ENCODE measurements at places on chromosomes 7 and 10. TPM values are rescaled to one million over a fixed set of nuclear protein-coding genes. Genes with fewer than 3 reads are reported as not detected.

DNA sequence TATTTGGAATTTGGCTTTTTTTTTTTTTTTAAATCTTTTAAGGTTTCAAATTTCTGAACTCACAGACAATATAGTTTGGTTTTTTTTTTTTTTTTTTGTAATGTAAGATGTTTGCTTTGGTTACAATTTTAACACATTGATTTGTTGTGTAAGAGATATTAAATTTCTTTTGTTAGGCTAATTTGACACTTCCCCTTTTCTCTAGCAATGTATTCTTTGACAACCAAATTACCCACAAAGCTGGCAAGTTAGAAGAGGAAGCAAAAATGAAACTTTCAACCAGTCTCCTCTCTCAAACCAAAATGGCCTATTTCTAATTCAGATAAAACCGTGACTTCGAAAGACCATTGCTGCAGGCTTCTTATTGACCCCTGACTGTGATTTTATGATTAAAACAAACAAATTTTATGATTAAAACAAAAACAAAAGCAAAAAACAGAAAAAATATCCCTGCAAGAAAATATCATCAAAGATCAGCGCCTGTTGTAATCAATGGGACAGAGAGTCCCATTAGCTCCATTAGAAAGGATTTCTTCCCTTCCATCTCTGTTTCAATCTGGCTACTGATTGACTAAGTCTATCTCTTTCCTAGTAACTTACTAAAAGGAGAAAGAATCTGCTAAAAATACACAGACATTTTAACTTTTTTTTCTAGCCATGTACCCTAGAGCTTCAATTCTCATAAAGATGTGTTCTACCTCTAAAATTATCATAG is 489.2 kb downstream of the MDFIC start:
- no peaks in the 10 kb centered on the region for H3K36me3 ChIP-seq
- H3K27me3 ChIP-seq: peaks cover 2% of the 10 kb centered on the region
- H3K27ac ChIP-seq: no peak overlapping the region
- peaks cover 1% of the 10 kb centered on the region for H3K4me1 ChIP-seq
- H3K4me3 ChIP-seq: no peak overlapping the region

Gene ADCY1
- 1.2 TPM for total RNA-seq

DNA sequence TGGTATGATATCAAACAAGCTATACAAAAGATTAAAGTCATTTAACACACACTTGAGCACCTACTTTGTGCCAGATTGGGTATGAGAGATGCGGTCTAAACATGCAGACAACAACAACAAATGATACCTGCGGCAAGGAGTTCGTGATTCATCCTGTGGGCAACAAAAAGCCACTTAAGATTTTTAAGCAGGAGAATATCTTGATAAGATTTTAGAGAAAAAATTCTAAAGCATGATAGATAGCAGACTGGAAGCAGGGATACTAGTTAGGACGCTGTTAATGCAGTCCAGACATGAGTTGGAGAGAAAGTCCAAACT is 1.6 kb upstream of the KBTBD2 start:
- H3K27ac ChIP-seq: peak overlapping the region; percentile 99
- DNase-seq: peak; percentile 18
- H3K4me3 ChIP-seq: peak overlapping the region; percentile 94
- H3K27me3 ChIP-seq: no peaks in the 10 kb centered on the region

Gene NRG3
- total RNA-seq: not detected

GRCh38 chr7:45196374-45196773 is 38.8 kb downstream of the RAMP3 start:
- peaks cover 26% of the 10 kb centered on the region for H3K27me3 ChIP-seq
- no peak overlapping the region for H3K4me3 ChIP-seq
- no peaks in the 10 kb centered on the region for H3K36me3 ChIP-seq
- peaks cover 23% of the 10 kb centered on the region for H3K4me1 ChIP-seq
- H3K27ac ChIP-seq: no peak overlapping the region

- no peaks in the 10 kb centered on the region for H3K27me3 ChIP-seq
- H3K27ac ChIP-seq: peak overlapping the region; percentile 93
- peaks cover 20% of the 10 kb centered on the region for H3K4me1 ChIP-seq
- peak overlapping the region; percentile 76 for H3K4me3 ChIP-seq
Observed at GRCh38 chr10:100996678-100997359, 2.8 kb upstream of the LZTS2 start.

DNA sequence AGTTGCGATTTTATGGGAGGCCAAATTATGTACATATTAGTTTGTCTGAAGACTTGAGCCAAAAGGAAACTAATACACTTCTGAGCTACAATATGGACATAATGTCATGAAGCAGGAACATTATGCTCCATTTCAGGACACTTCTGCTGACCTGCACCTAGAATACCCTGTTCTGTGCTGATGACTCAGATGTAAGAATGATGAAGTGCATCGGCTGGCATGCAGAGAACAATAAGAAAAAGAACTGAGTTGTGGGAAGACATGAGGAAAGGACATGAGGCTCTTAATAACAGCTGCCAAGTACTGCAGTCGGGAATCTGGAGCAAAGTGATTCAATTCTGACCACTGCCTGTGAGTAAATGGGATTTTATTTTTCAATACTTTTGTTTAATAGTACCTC is 192.9 kb upstream of the VSTM2A start:
- no peaks in the 10 kb centered on the region for H3K36me3 ChIP-seq
- DNase-seq: no peak
- H3K4me3 ChIP-seq: no peak overlapping the region
- H3K27ac ChIP-seq: no peak overlapping the region
- H3K27me3 ChIP-seq: no peaks in the 10 kb centered on the region

DNA sequence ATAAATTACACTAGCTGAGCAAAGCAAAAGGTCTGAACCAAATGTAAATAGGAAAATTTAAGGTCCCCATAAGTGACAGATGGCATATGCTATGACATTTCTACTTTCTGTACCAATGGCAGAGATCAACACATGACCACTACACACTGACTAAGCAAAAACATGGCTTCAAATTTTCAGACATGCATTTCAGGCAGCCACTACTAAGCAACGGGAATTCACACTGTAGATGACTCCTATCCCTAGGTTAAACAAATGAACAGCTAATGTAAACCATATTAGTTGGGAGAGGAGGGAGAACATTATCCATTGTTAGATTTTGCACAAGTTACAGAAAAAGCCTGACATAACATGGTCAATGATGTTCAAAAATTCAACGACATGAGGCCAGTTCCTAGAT is 11.4 kb upstream of the KIF20B start:
- H3K36me3 ChIP-seq: no peaks in the 10 kb centered on the region
- H3K27me3 ChIP-seq: peaks cover 3% of the 10 kb centered on the region
- DNase-seq: no peak

Gene CRTAC1
- not detected for total RNA-seq

- H3K4me1 ChIP-seq: no peaks in the 10 kb centered on the region
- no peak overlapping the region for H3K27ac ChIP-seq
- no peak overlapping the region for H3K4me3 ChIP-seq
- H3K36me3 ChIP-seq: no peaks in the 10 kb centered on the region
- H3K27me3 ChIP-seq: peaks cover 2% of the 10 kb centered on the region
- no peak for DNase-seq
Observed at GRCh38 chr7:98779800-98780587, 89.8 kb downstream of the TMEM130 start.

DNA sequence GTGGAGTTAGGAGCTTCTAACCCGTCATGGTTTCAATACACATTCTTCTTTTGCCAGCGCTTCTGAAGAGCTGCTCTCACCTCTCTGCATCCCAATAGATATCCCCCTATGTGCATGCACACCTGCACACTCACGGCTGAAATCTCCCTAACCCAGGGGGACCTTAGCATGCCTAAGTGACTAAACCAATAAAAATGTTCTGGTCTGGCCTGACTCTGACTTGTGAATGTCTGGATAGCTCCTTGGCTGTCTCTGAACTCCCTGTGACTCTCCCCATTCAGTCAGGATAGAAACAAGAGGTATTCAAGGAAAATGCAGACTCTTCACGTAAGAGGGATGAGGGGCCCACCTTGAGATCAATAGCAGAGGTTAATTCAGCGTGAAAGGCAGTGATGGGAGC is 22.4 kb downstream of the PRSS2 start:
- no peak for DNase-seq
- H3K36me3 ChIP-seq: peaks cover 83% of the 10 kb centered on the region
- no peaks in the 10 kb centered on the region for H3K27me3 ChIP-seq
- peaks cover 37% of the 10 kb centered on the region for H3K4me1 ChIP-seq
- peak overlapping the region; percentile 99 for H3K4me3 ChIP-seq

DNA sequence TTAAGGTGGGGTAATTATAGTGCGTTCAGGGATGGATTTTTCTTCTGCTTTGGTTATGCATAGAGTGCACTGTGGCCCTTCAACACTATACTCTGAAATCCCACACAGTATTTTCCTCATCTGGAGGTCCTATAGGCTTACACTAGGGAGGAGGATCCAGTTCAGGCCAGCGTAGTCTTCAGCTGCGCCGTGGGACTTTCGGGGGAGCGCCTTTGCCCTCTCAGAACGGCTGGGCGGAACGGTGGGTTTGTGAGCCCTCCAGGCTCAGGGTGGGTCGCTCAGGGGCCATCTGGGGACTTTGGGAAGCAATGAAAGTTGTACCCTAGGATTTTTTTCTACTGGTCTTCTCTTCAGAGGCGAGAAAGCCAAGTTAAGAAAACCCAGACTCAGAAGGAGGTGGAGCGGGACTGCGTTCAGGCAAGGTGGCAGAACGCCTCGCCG is 652 bp upstream of the VPS26A start:
- H3K4me3 ChIP-seq: peak overlapping the region; percentile 90
- H3K27me3 ChIP-seq: no peaks in the 10 kb centered on the region
- no peaks in the 10 kb centered on the region for H3K36me3 ChIP-seq
- H3K4me1 ChIP-seq: peaks cover 26% of the 10 kb centered on the region
- peak overlapping the region; percentile 91 for H3K27ac ChIP-seq
- no peak for DNase-seq

DNA sequence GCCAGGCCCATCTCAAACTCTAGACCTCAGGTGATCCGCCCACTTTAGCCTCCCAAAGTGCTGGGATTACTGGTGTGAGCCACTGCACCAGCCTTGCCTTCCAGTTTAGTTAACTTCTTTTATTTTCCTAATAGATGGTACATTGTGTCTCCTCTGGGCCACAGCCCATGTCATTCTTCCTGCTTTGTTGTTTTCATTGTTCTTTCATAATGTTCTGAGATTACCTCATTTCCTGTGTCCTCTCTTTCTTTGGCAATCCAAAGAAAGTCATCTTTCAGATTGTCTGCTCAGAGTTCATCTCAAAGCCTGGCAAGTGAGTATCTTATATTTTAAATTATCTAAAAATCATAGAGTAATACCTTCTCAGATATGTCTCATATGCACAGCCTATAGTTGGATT is at the start of gene OLAH:
Gene OLAH (plus strand): TSS at position 270 of the 400 bp plus-strand sequence. CDS start 3,346 bp downstream, outside the sequence.
- H3K4me3 ChIP-seq: no peak within 1 kb of the TSS
- H3K27me3 ChIP-seq: no peaks in the 10 kb centered on the region
- DNase-seq: no peak
- H3K27ac ChIP-seq: peak within 1 kb of the TSS; percentile 66
- H3K4me1 ChIP-seq: peaks cover 18% of the 10 kb centered on the region

Gene GBX1
- total RNA-seq: not detected

GRCh38 chr7:94525923-94526322 is 16.3 kb downstream of the CASD1 start:
- H3K27ac ChIP-seq: no peak overlapping the region
- DNase-seq: no peak
- no peaks in the 10 kb centered on the region for H3K27me3 ChIP-seq
- no peak overlapping the region for H3K4me3 ChIP-seq

- no peak overlapping the region for H3K27ac ChIP-seq
- no peaks in the 10 kb centered on the region for H3K36me3 ChIP-seq
- H3K4me3 ChIP-seq: no peak overlapping the region
- no peak for DNase-seq
Observed at GRCh38 chr10:98536551-98536950, 89.8 kb upstream of the HPS1 start.

- peaks cover 7% of the 10 kb centered on the region for H3K4me1 ChIP-seq
- no peak for DNase-seq
- H3K36me3 ChIP-seq: peaks cover 53% of the 10 kb centered on the region
- H3K4me3 ChIP-seq: no peak overlapping the region
- H3K27ac ChIP-seq: no peak overlapping the region
- no peaks in the 10 kb centered on the region for H3K27me3 ChIP-seq
Observed at GRCh38 chr7:135193615-135194081, 17.7 kb downstream of the WDR91 start.

Gene TRPV5
- not detected for total RNA-seq

DNA sequence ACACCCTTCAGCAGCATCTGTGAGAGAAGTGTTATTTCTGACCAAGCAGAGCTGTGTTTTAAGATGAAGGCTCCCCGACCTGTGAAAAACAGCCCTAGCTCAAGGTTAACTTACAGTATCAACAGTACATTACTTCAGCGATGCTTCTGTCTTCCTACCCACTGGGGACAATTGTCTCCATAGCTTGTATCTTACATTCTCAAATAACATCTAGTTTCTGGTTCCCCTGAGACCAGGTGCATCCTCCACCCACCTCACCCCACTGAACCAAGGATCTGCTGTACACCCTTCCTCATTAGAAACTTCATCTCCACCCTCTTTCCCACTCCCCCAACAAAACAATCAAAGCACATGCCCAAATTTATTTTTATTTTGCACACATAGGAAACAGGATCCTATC is 102.0 kb downstream of the VOPP1 start:
- peaks cover 73% of the 10 kb centered on the region for H3K4me1 ChIP-seq
- no peak overlapping the region for H3K4me3 ChIP-seq
- H3K36me3 ChIP-seq: peaks cover 35% of the 10 kb centered on the region
- DNase-seq: no peak
- no peaks in the 10 kb centered on the region for H3K27me3 ChIP-seq

GRCh38 chr7:112905950-112906349 is 115.8 kb upstream of the TMEM168 start:
- peaks cover 40% of the 10 kb centered on the region for H3K36me3 ChIP-seq
- no peak overlapping the region for H3K4me3 ChIP-seq
- H3K4me1 ChIP-seq: no peaks in the 10 kb centered on the region
- no peak for DNase-seq
- no peaks in the 10 kb centered on the region for H3K27me3 ChIP-seq

- no peaks in the 10 kb centered on the region for H3K4me1 ChIP-seq
- H3K27me3 ChIP-seq: peaks cover 2% of the 10 kb centered on the region
- DNase-seq: no peak
- no peak overlapping the region for H3K27ac ChIP-seq
- H3K36me3 ChIP-seq: no peaks in the 10 kb centered on the region
Observed at GRCh38 chr7:108263425-108263824, 133.3 kb upstream of the LAMB4 start.

GRCh38 chr10:124470544-124471434 is 9.2 kb downstream of the LHPP start:
- H3K4me3 ChIP-seq: no peak overlapping the region
- no peaks in the 10 kb centered on the region for H3K36me3 ChIP-seq
- peak; percentile 22 for DNase-seq
- H3K27me3 ChIP-seq: no peaks in the 10 kb centered on the region

GRCh38 chr10:30816820-30817171 is 187.2 kb upstream of the LYZL2 start:
- H3K4me1 ChIP-seq: peaks cover 32% of the 10 kb centered on the region
- no peaks in the 10 kb centered on the region for H3K27me3 ChIP-seq
- H3K4me3 ChIP-seq: no peak overlapping the region
- no peaks in the 10 kb centered on the region for H3K36me3 ChIP-seq

Gene ACTR3C
- total RNA-seq: 3.2 TPM

Gene TMEM213
- not detected for total RNA-seq

DNA sequence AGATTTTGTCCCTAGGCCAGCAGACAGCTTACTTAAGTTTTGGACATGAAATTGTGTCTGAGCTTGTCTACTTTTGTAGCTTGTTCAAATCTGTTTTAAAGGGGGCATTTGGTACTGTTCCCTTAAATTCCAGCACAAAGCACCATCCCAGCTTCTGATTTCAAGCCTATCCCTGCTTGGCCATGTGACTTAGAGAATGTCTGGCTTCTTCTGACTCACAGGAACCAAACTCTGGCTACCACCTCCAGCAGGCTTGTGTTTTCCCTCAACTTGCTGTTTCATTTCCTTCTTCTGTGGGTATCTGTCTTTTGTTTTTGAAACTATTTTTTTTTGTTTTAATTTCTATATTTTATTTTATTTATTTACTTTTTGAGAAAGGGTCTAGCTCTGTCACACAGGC is 97.9 kb upstream of the FZD8 start:
- H3K27me3 ChIP-seq: peaks cover 5% of the 10 kb centered on the region
- no peak overlapping the region for H3K4me3 ChIP-seq
- DNase-seq: no peak

Measured in activated CD4-positive, alpha-beta T cell treated with anti-CD3 and anti-CD28 coated beads for 36 hours (primary cell).